ENCODE measurements at places on chromosomes 1 and 21.

DNA sequence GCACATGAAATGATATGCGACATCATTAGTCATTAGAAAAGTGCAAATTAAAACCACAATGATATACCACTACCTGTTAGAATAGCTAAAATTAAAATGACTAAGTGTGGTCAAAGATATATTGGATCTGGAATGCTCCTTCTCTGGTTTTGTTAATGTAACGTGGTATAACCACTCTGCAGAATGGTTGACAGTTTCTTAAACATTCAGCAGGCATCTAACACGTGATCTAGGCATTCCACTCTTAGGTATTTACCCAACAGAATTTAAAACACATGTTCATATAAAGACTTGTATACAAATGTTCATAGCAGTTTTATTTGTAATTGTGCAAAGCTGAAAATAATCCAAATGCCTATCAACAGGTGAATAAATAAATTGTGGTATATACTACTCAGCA is 165.0 kb upstream of the PLXNA2 start:
- DNase-seq: no peak

- DNase-seq: no peak
Observed at GRCh38 chr1:53144201-53144600, 1.8 kb upstream of the SLC1A7 start.

DNA sequence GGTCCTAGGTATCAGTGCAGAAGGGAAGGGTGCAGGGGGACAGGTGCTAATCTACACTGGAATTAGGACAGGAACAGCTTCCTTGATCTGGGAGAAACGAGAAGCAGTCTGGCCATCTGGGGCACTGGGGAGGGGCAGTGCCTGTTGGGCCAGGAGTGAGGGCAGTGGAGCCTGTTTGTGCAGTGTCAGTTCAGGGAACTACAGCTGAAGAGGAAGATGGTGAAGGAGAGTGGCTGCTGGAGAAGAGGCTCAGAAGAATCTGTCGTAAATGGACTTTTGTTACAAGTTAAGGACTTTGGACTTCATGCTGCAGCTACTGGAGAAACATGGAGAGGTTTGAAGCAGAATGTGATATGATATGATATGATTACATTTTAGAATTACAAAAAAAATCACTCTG is 3.2 kb upstream of the TNFSF4 start:
- DNase-seq: no peak

- no peak for DNase-seq
Observed at GRCh38 chr21:42533306-42533962, 19.8 kb downstream of the SLC37A1 start.

DNA sequence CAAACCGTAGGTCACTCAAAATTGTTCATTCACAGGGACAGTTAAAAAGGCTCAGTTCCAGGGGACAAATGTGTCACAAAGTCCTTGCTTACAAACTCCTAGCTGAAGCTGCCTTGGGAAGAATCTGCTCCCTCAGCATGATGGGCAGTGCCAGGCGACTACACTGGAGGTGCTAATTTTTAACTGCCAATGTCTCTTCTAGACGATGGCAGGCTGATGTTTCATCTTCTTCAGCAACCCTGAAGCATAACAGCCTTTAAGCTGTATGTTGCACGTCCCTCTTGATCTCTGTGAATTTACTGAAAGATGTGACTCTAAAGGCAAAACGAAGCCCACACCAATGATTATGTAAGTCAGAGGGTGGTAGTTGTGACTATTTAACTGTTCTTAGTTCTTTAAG is 11.3 kb downstream of the COA7 start:
- DNase-seq: no peak

GRCh38 chr1:227401562-227402342 is 83.5 kb upstream of the CDC42BPA start:
- no peak for DNase-seq

DNA sequence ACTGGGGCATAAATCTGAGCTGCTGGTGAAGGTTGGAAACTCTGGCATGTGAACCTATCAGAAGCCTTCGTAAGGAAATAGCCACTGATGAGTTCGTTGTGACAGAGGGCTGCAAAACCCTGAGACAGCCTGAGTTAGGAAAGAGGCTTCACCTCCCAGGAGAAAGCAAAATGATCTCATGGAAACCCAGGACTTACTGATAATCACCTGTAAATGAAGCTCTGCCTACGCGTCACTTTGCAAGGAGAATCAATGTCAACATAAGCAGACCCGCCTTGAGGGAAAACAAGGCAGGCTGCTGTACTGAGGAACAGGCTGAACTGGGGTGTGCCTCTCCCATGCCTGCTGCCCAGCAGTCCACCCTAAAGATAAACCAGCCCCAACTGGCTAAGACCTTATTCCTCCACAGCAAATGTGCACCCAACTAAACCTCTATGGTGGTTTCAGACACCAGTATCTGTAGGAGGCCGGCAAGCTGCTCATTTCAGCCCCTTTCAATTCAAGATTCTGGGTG is 46.8 kb upstream of the SLC44A3 start:
- no peak for DNase-seq

GRCh38 chr1:212503714-212504113 is 71.0 kb downstream of the NENF start:
- DNase-seq: no peak

DNA sequence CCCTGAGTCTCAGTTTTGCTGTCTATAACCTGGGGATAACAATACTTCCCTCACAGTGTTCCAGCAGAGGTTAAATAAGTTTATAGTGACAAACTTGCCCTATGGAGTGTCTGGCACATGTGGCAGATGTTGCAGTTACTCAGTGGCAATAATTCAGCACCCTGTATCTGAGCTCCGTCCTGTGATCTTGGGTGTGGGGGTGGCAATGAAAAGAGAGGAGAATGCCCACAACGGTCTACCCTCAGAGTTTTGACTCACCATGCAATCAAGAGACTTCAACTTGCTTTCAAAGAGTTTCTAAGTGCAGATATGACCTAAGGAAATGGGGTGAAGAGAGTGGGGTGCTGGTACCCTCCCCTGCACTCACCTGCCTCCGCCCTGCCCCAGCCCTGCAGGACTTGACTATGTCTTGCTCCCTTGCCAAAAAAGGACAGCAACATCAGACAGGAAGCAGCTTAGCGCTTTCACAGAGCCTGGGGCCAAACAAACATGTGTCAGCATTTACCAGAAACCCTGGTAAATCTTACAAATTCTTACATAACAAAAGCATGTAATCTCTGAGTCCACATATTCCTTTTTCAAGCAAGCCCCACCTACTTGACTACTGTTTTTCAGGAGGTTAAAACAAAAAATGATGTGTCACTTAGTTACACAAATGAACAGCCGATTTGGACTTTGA is 185.1 kb upstream of the CAMK1G start:
- DNase-seq: no peak

Measured in memory B cell (primary cell).